ENCODE measurements at places on chromosomes 13 and 19.

GRCh38 chr19:13781547-13781946 is 7.3 kb downstream of the C19orf53 start:
- peak; percentile 85 for DNase-seq

GRCh38 chr13:59043016-59043415 is 1120.7 kb downstream of the DIAPH3 start:
- no peak for DNase-seq

- DNase-seq = no peak
These were observed 389.5 kb downstream of the UQCRFS1 start for GRCh38 chr19:28823338-28823961.

DNA sequence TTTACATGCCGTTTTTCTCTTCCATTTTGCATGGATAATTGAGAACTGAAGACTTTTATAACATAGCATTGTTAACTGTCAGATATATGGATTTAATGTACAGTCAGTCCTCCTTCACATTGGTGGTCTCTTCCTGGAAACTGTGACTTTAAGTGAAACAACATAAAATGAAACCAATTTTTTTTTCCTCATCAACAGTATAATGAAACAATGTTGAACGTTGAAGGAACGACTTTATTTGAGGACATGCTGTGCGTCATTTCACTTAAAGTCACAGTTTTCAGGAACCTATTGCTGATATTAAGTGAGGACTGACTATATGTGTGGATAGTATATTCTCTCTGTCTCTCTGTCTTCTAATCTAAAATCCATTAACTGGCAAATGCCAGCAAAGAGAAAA is 54.8 kb downstream of the COG3 start:
- no peak for DNase-seq

GRCh38 chr13:50369646-50370045 is 354.4 kb downstream of the KCNRG start:
- DNase-seq = no peak

DNA sequence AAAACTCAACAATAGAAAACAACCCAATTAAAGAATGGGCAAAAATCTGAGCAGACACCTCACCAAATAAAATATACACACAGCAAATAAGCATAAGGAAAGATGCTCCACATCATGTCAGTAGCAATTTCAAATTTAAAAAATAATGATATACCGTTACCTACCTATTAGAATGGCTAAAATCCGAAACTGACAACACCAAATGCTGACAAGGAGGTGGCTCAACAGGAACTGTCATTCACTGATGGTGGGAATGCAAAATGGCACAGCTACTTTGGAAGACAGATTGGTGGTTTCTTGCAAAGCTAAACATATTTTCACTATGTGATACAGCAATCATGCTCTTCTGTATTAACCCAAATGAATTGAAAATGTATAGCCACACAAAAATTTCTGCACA is 9.1 kb downstream of the CYP2A13 start:
- no peak for DNase-seq

All from NCI-H1105 treated with DMSO at 0.1 percent for 48 hours (cell line).